Esophagus muscularis mucosa (tissue), 4 donors: ENCODE measurements at places on chromosomes 12 and 14.

- no peak overlapping the region for H3K4me3 ChIP-seq
- no peaks in the 10 kb centered on the region for H3K36me3 ChIP-seq
- H3K27me3 ChIP-seq: no peaks in the 10 kb centered on the region
Measured at GRCh38 chr12:100904270-100904669, 109.7 kb downstream of the ANO4 start.

DNA sequence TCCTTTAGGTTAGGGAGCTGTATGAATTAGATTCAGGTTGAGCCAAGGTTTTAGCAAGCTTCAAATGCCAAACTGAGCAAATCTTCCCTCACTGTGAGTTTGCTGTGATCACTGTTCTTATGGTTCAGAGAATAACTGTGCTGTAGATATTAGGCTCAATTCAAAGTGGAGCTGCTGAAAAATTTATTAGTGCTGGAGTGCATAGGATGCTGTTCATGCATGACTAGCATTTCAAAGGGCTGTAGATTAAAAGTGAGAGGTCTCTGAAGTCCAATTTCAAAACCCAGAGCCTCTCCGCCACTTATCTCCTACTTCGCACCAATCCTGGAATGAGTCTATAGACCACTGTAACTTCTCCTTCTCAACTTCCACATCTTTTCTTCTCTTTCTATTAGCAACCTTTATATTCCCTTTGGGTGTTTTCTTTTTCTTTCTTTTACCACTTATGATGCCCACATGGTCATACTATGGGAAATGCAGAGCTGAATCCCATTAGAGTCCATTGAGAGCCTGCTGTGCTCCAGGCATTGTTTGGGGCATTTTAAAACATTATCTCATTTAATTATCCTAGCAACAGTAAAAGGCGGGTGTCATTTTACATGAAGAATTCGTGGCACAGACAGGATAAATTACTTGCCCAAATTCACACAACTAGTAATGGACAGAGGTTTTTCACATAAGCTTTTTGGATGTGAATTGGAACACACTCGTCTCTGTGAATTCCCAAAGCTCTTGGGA lies 77.5 kb upstream of the EEA1 start:
- peaks cover 8% of the 10 kb centered on the region for H3K4me1 ChIP-seq
- H3K36me3 ChIP-seq: no peaks in the 10 kb centered on the region
- no peaks in the 10 kb centered on the region for H3K27me3 ChIP-seq
- DNase-seq: no peak
- H3K4me3 ChIP-seq: no peak overlapping the region

DNA sequence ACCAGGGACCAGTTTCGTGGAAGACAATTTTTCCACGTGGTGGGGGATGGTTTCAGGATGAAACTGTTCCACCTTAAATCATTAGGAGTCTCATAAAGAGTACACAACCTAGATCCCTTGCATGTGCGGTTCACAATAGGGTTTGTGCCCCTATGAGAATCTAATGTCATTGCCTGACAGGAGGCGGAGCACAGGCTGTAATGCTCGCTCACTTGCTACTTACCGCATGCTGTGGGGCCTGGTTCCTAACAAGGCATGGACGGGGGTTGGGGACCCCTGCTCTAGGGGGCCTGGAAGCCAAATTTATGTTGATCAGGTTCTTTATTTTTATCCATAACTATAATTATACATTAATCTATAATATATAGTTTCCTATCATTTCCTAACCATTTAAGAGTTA lies 315.3 kb downstream of the MED13L start:
- no peak overlapping the region for H3K4me3 ChIP-seq
- no peaks in the 10 kb centered on the region for H3K27me3 ChIP-seq
- H3K36me3 ChIP-seq: peaks cover 70% of the 10 kb centered on the region
- DNase-seq: no peak
- no peaks in the 10 kb centered on the region for H3K4me1 ChIP-seq

- H3K4me1 ChIP-seq: no peaks in the 10 kb centered on the region
- no peaks in the 10 kb centered on the region for H3K36me3 ChIP-seq
- no peak overlapping the region for H3K27ac ChIP-seq
- no peak overlapping the region for H3K4me3 ChIP-seq
- DNase-seq: no peak
Measured at GRCh38 chr14:44010071-44010470, 497.0 kb downstream of the FSCB start.

DNA sequence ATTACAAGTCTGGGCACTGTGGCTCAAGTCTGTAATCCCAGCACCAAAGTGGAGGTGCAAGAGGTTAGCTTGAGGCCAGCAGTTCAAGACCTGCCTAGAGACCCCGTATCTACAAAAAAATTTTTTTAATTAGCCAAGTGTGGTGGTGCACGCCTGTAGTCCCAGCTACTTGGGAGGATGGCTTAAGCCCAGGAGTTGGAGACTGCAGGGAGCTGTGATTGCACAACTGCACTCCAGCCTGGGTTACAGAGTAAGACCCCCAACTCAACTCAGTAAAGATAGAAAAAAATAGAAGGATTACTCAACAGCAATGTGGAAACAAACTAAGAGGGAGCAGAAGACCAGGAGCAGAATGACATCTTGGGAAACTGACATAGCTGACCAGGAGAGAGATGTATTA lies 13.3 kb downstream of the SBNO1 start:
- no peaks in the 10 kb centered on the region for H3K27me3 ChIP-seq
- H3K36me3 ChIP-seq: peaks cover 45% of the 10 kb centered on the region
- no peak overlapping the region for H3K4me3 ChIP-seq
- no peak for DNase-seq
- H3K27ac ChIP-seq: no peak overlapping the region
- peaks cover 34% of the 10 kb centered on the region for H3K4me1 ChIP-seq

DNA sequence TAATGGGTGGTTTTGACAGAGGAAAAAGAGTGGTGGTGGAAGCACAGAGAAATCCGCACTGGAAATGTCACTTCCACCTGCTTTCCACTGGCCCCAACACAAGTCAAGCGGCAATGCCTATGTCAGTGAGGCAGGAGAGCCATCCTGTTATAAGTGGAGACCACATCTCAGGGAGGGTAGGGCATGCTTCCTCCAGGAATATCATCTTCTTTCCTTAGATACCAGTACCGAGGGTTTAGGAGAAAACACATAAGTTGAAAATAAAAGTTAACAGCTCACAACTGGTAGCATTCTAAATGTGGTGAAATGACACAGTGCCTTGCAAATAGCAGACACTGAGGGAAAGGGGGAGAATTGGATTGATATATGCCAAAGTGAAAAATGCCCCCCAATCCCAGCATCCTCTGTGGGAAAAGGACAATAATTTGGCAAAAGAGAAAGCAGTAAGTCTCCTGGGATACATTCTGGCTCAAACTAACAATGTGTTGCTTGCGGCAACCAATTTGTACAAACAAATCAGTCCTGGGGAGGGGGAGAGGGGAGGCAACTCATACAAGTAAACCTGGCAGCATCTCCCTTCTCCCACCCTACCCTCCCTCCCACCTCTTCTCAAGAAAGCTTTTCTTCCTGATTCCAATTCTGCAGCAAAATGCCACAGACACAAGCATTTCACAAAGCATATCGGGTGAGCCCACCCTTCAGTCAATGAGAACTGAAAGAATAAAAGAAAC lies 57.1 kb downstream of the STON2 start:
- no peak overlapping the region for H3K27ac ChIP-seq
- H3K36me3 ChIP-seq: no peaks in the 10 kb centered on the region
- H3K4me1 ChIP-seq: peaks cover 7% of the 10 kb centered on the region
- no peak for DNase-seq
